ENCODE measurements at places on chromosomes 2 and 18.

GRCh38 chr2:99918389-99918788, 224.0 kb downstream of the AFF3 start:
- DNase-seq, result no peak

- peak; percentile 46 for DNase-seq
These were observed 51.7 kb upstream of the SMIM21 start for GRCh38 chr18:75478996-75479880.

GRCh38 chr2:99936065-99936464, 206.3 kb downstream of the AFF3 start:
- DNase-seq, result no peak

GRCh38 chr2:133602538-133602937, 34.3 kb upstream of the NCKAP5 start:
- DNase-seq, result no peak

- no peak for DNase-seq
These were observed 97.8 kb downstream of the CSRNP3 start for GRCh38 chr2:165567273-165567672.

DNA sequence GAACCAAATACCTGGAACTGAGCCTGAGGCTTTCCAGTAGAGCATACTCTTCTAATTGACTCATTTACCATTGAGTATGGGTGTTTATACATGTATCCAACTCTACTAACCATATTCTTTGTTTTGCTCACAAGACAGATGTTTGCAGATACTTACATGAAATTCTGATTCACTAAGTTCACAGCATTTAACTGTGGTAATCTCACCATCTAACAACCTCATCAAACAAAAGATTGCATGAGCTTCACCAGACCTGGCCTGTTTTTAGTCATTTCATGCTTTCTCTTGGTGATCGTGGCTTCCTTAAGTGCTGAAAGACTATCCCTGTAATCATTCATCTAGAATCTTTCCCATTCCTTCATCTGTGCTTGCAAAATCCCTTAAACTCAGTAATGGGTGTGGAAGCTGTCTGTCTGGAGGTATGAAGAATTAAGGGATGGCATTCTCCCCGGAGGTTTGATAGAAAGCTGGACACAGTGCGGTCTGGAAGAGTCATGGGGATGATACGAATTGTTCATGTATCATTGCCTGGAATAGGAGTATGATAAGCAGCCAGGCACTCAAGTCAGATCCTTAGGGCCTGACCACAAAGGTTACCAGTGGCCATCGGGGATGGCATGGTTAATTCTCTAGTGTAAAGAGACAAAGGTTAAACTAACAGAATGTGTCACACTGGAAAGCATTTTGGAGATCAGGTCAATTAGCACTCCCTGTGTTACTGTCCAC, 42.0 kb upstream of the IL1R1 start:
- peak; percentile 0 for DNase-seq

GRCh38 chr2:239348563-239349452, 52.0 kb downstream of the HDAC4 start:
- DNase-seq, result no peak

- DNase-seq, result no peak
These were observed 188.1 kb downstream of the SRBD1 start for GRCh38 chr2:45422921-45423320.

DNA sequence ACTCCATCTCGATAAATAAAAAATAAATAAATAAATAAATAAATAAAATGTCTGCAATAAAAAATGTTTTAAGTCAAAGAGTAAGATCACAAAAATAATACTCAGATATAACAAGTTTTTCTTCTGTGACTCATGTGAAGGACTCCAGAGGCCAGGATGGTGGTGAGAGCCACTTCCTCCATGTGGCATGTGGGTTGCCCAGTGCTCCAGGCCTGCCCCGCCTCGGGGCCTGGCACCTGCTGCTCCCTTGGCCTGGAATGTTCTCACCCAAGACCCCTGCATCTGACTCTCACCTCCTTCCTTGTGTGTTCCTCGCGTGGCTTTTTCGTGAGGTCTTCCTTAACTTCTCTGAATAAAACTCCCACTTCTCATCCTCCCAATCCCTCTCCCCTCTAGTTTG, 77.4 kb upstream of the LDLRAD4 start:
- DNase-seq, result no peak

- DNase-seq, result no peak
These were observed 570.9 kb downstream of the PIK3C3 start for GRCh38 chr18:42525905-42526304.

DNA sequence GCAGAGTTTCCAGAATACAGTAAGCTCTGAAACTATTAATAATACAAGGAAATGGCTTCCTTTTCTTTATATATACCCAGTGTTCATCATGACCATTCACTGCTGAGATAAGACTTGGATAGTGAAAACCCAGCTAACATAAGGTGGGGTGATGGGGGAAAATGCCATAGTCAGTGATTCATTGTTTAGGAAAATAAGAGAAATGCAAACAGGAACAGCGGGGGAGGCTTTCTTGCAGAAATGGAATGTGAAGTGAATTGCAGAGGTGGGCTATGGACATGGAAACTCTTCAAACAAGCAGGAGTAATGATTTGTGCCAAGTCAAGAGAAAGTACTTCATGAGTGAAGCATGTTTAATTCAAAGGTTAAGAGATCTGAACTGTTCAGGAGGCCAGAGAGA, 519.4 kb downstream of the TDRD15 start:
- no peak for DNase-seq
